Daoy (cell line): ENCODE measurements at places on chromosomes 1 and 21. TPM values are rescaled to one million over a fixed set of nuclear protein-coding genes. Genes with fewer than 3 reads are reported as not detected.
A peak's percentile ranks its signal among the peaks of the same experiment; 100 is the strongest.

DNA sequence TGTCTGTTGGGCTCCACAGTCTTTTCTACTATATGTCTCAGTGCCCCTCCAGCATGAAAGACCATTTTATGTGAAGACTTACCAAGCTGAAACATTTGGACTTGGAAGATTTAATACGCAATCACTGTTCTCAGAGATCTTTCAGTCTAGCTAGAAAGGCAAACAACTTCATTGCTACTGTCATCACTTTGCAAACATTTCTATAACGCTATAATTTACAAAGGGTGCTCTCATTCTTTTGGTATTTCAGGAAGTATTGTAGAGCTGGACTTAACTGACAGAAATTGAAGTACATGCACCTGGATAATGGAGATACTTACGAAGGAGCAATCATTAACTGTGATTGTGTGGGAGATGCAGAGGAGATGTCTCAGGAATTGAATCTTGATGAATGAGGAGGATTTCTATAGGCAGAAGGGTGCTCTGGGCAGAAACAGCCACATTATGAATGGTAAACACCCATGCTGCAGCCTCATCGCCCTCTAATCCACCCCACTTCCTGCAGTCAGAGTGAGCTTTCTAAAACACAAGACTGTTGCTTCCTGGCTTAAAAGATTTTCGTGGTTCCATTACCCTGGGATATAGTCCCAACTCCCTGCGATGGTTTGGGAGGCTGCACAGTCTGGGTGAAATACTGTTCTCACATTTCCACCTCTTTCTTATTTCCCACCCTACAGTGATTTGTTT lies 75.1 kb upstream of the GNG12 start:
- no peak for DNase-seq

GRCh38 chr1:10813799-10814198 lies 17.4 kb upstream of the CASZ1 start:
- DNase-seq: no peak

DNA sequence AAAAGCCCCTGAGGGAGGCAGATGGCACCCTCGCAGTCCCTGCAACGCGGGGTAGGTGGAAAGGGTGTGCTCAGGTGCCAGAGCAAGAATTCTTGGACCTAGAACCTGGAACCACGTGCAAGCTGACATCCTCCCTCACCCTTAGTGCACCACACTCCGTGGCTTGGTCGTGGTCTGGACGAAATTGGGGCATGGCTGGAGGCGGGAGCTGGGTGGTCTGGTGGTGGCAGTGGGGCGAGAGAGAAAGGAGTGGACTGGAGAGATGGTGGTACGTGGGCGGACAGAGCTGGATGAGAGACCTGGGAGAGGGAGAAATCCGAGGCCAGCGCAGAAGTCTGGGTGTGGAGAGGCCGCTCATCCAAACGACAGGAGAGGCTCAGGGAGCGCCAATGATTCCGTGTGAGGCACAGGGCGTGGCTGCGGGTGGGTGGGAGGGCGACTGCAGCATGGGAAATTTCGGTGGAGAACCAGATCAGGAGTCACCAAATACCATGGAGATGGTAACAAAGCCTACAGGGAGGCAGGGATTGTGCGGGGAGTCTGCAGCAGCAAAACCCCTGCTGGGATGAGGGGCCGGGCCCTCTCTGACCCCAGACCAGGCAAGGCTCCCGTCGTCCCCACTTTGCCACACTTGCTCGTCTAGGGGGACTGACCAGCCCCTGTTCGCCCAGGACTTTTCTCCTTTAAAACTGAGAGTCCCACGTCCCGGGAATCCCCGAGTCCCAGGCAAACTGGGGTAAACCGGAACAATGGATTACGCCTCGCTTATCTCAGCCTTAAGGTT lies 31.9 kb downstream of the CDCP2 start:
- peak; percentile 82 for DNase-seq

- peak; percentile 5 for DNase-seq
Observed at GRCh38 chr1:97898948-97899347, 21.9 kb downstream of the DPYD start.

DNA sequence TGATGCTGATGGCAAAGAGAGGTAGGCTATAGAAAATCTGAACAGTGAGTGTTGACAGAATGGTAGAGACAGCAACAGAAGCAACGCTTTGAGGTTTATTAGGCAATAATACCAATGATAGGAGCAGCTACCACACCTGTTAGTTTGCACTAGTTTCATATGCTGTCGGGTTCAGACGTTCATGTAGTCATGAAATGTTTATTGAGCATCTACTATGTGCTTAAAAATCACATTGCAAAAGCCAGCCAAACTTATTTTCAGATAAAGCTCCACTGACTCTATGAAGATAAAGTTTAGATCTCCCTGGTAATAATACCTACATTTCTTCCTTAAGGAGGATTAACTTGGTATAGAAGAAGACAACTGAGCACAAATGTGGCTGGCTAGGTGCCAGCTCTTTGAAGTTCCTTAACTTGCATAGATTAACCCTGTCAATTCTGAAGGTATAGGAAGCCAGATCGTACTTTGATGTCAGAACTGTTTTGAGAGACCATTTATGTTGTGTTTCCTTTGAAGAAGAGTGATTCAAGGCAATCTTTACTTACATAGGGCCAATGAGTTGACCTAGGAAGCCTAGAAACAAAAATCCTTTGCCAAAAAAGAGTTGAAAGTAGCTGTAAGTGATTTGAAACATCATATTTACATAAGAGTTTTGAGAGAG lies 71.5 kb downstream of the DISP1 start:
- no peak for DNase-seq

DNA sequence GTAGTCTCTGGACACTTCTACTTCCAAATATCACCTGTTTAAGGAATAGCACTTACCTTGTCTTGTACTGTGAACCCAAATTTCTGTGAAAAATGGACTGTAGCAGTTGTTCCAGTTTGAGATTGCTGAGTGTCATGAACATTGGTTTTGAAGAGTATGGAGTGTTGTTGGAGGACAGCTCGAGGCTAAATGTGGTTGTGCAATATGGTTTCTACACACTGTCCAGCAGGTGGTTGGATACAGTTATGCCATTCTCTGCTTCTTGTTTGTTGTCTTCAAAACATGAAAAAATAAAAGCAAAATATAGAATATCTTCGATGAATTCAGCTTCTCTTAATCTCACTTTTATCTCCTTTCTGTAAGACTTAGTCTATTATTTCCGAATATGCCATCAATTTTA lies 67.1 kb downstream of the DDR2 start:
- no peak for DNase-seq

DNA sequence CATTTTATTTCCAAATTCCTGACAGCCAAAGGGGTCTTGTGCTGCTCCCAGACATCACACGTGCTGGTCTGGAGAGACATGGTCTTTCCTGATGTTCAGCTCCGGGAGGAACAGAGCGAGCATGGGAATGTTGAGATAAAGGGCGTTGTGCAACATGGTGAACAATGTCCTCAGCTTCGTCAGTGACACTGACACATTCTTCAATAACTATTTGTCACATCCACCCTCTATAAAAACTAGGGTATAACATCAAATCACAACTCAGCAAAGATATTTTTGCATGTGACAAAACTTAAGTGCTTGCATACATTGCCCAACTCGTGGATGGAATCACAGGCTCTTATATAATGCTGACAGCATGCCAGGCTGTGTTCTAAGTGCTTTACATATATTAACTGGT lies 42.4 kb upstream of the GRHL3 start:
- no peak for DNase-seq

GRCh38 chr1:167922611-167923074 lies 8.7 kb upstream of the ADCY10 start:
- no peak for DNase-seq

- DNase-seq: peak; percentile 43
Observed at GRCh38 chr1:224488806-224489499, 54.4 kb upstream of the WDR26 start.

Gene ABCB10
- total RNA-seq: 9.4 and 12.0 TPM in 2 replicates

Gene OR2T2
- not detected in 2 replicates for total RNA-seq

Gene LRRIQ3
- 0.69 and 1.3 TPM in 2 replicates for total RNA-seq

DNA sequence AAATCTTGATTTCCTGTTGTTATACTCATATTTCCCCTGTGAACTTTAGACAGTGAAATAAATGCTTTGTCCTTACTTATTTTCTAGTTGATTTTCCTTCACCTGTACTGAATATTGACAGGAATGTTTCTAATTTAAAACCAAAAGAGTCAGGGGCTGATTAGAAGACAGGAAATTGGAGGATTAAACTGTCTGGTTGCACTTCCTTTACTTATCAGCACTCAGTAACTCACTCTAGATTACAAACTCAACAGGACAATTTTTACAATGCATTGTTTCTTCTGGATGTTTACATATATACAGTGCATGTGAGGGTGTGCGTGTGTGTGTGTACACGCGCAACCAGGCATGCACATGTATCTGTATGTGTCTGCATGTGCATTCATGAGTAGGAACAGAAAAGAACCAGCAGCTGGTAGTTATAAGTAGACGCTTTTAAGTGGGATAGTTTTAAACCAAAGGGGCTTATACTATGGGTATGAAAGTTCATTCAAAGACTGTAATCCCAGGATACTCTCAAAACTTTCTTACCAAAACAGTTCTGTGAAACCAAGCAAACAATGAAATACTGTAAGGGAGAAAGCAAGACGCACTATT lies 212.0 kb upstream of the NFIA start:
- DNase-seq: no peak

Gene SLAMF7
- total RNA-seq: 0.03 and 0.91 TPM in 2 replicates

Gene SELP
- not detected in 2 replicates for total RNA-seq

DNA sequence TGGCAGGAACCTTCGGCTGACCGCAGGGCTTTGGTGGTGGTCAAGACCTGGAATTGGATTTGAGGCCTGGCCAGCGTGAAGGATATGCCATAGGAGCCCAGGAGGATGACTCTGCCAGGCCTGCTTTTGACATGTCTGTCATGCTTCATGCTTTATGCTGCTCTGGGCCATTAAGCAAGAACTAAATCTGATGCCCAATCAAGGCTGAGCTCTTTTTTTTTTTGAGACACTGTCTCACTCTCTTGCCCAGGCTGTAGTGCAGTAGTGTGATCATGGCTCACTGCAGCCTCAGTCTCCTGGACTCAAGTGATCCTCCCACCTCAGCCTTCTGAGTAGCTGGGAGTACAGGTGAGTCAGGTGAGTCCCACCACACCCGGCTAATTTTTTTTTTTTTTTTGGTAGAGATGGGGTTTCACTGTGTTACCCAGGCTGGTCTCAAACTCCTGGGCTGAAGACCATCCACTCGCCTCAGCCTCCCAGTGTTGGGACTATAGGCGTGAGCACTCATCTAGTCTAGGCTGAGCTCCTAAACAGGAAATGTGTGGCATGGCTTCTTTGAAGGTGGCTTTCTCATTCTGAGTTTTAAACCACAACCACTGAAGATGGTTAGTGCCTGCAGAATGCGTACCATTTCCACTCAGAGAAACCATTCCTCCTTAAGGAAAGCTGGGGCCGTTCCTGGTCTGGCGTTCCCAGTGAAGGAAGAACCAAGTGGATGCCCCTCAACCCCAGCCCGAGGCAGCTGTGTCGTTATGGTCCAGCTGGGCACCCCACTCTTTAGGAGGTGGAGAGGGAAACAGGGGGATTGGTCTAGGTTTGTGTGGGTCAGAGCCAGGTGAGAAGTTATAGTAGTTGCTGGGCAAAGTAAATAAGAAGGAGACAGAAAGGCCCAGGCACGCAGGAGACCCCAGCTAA lies 34.2 kb upstream of the ATP5PO start:
- DNase-seq: no peak

DNA sequence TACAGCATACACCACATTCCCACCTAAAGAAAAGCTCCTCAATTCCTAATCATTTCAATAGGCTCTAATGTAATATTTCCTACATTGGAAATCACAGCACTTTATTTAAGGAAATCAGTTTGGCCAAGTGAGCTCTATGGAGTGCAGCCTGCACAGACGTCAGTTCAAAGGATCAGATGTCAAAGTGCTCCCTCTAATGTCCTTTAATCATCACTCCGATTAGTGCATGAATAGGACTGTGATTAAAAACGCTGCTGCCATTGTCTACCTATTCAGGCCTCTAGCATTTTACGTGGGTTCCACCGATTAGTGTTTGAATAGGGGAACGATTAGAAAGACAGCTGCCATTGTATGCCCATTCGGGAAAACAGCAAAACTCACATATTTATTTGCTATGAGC lies 50.2 kb downstream of the DPYD start:
- DNase-seq: no peak

Gene UTS2
- not detected in 2 replicates for total RNA-seq

GRCh38 chr1:183991348-183991747 lies 46.2 kb downstream of the COLGALT2 start:
- no peak for DNase-seq

DNA sequence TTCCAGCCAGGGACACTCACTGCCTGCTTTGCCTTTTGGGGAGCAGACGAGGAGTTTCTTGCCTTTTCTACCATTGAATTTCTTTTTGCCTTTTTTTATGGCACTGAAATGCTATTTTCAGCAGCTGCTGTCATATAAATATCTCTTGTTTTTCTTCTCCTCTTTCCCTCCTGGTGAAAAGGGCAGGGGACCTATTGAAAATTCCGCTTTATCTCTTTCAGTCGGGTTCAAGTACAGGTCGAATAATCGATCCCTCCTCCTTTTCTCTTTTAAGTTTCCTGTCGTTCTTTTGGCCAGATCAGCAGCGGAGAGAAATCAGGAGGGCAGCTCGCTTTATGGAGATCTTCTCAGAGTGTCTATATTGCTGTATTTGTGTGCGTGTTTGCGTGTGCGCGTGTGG lies 67.4 kb upstream of the CASZ1 start:
- no peak for DNase-seq

Gene ASPM
- total RNA-seq: 57.8 and 71.1 TPM in 2 replicates

Gene HES4
- 30.1 and 36.3 TPM in 2 replicates for total RNA-seq

DNA sequence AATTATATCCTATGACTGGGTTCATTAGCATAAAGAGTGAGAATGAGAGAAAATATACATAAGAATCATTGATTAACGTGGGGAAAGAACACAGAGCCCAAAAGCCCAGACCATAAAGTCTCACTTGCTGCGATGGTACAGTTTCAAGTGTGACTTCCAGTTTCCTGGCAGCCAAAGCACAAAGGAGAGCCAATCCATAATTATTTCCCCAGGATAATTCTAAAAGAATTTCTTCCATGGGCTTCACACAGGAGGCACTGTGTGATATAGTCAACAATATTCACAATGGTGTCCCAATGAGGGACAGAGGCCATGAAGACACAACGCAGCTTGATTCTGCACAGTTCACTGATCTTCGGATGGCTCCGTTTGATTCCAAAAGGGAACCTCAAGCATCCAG lies 321.6 kb downstream of the PLPP3 start:
- no peak for DNase-seq

- no peak for DNase-seq
Observed at GRCh38 chr1:50278961-50279360, 144.3 kb downstream of the DMRTA2 start.

GRCh38 chr1:231550448-231550781 lies 21.9 kb downstream of the TSNAX start:
- no peak for DNase-seq

GRCh38 chr1:186078245-186078644 lies 296.8 kb downstream of the TPR start:
- no peak for DNase-seq

Gene GPR52
- not detected in 2 replicates for total RNA-seq

Gene ACTN2
- 0.34 and 1.7 TPM in 2 replicates for total RNA-seq

- DNase-seq: no peak
Observed at GRCh38 chr21:43361127-43361492, 65.8 kb downstream of the SIK1 start.

- no peak for DNase-seq
Observed at GRCh38 chr1:159088546-159089183, 12.1 kb upstream of the AIM2 start.
